Stimulated activated CD4-positive, alpha-beta T cell treated with anti-CD3 and anti-CD28 coated beads, Interleukin-1b, Interleukin-23, amount 100 ng/mL, for 24 hours (primary cell): ENCODE measurements at places on chromosomes 5 and 9.

DNA sequence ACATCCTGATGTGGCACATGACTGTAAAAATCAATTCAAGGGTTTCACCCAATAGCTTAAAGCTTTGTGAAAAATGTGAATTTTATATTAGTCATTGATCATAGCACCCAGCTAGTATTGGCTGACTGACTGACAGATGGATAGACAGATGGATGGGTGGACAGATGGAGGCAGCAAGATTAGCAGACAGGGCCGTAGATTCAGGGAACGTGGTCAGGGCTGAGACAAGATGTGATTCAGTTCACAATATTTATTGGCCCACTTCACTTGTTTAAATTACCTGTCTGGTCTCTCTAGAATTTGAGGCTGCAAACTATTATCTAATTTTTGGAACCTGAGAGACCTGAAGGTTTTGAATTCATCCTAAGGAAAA lies 12.0 kb upstream of the PCSK5 start:
- DNase-seq, result no peak

- DNase-seq, result no peak
Measured at GRCh38 chr9:110323818-110324217, 13.8 kb downstream of the TXNDC8 start.

DNA sequence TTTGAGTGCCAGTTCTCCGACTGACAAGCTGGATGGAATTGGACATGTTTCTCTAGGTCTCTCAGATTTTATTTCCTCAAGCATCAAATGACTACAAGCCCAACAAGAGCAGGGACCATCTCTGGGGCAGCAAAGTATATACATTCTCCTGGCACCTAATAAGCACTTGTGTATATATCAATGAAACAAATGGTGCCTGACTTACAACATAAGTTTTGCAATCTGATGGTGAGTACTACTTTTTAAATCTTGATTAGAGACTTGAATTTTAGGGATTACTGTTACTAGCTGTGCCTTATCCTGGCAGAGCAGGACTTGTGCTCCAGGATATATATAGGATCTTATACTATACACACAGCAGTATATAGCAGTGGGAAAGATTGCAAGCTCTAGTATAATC lies 8.8 kb upstream of the ABLIM3 start:
- no peak for DNase-seq

DNA sequence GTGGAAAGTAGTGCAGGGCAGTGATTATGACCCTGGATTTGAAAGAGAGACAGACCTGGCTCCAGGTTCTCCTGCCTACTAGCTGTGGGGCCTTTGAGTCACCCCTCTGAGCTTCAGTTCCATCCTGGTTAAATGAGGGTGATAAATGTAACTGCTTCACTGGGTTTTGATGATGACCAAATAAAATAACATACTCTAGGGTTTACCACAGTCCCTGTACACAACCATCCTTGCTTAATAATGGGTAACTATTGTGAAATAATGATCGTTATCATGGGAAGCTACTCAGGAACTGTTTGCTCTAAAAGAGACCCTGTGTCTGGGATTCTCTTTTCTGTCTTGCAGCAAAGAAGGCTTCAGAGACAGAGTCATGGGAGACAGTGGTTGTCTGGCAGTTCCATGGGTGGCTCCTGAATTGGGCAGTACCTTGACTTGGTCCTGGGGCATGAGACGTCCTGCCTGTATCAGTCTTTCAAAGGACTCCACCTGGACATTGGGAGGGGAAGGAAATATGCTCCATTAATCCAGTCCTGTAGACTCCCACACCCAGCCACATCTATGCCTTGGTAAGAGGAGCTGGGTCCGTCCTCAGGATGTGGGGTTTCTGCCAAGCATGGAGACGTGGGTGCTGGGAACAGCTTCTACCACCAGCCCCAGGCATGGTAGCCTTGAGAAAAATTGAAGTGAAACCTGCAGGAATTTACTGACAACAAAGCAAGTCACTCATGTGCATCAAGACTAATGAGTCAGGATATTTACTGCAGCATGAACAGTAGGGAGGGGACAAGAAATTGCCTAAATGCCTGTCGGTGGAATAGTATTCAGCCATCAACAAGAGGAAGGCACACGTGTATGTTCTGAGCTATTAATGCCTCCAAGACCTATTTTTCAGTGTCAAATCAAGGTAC lies 23.4 kb downstream of the AKNA start:
- no peak for DNase-seq

DNA sequence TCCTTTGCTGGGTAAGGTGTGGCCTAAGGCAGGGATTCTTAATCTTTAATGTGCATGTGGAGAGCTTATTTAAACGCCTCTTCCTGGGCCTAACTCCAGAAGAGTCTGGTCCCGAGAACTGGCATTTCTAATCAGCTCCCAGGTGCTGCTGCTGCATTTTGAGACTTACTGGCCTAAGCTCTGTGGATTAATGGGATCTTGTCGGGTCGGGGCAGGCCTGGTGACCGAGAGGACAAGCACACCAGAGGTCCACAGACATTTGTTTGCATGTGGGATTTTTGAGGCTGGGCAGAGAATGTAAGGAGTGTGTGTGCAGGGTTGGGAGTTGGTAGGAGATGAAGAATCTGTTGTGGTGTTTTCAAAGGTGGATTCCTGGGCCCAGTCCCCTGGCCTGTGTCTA lies 95.0 kb upstream of the DAP start:
- DNase-seq, result no peak

DNA sequence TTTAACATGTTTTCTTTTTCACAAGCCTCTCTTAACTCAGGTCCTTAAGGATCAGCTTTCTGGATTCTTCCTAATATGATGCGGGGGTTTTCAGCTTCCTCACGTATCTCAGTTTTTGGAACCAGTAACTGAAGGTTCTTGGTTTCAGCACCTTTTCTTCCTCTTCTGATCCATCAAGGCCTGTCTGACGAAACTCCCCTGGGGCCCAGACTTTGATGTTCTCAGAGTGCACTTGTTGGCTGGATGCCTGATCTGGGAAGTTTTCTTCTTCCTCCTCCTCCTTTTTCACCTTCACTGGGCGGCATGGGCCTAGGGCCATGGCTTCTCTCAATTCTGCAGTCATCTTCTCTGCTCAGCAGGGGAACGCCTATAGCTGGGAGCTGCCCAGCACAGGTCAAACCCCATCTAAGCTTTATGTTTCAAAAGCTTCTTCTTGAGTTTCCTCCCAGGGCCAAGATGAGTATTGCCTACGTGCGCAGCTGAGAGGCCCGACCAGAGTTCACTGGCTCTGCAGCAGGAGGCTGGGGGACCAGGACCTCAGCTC lies 44.8 kb downstream of the GHR start:
- no peak for DNase-seq

- no peak for DNase-seq
Measured at GRCh38 chr5:159426694-159427093, 96.4 kb upstream of the IL12B start.

DNA sequence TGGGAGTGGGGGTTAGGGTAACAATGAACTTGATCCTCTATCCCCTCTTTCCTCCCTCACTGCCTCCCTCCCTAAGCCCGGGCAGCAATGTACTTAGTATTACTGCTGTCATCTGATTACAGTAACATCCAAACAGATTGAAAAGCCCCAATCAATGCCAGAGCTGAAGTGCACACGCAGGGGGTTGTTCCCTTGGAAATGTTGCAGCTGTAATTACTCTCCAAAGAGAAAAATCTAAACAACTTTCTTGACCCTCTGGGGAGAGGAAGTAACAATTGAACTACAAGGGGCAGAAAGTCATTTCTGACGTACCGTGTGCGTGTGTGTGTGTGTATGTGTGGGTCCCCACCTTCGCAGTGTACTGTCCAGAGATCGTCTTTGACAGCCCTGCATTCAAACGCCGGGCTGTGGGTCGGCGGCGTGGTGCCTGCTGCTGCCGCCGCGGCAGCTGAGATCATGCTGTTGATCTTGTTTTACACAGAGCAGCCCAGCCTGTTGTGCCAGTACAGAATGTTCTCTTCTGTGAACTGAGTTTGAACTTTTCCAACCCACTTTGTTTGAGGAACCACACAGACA lies 66.0 kb upstream of the KLF9 start:
- DNase-seq, result no peak

- no peak for DNase-seq
Measured at GRCh38 chr5:64603676-64604075, 86.6 kb upstream of the SHISAL2B start.

- DNase-seq, result no peak
Measured at GRCh38 chr5:127003798-127004495, 26.4 kb downstream of the MARCHF3 start.

DNA sequence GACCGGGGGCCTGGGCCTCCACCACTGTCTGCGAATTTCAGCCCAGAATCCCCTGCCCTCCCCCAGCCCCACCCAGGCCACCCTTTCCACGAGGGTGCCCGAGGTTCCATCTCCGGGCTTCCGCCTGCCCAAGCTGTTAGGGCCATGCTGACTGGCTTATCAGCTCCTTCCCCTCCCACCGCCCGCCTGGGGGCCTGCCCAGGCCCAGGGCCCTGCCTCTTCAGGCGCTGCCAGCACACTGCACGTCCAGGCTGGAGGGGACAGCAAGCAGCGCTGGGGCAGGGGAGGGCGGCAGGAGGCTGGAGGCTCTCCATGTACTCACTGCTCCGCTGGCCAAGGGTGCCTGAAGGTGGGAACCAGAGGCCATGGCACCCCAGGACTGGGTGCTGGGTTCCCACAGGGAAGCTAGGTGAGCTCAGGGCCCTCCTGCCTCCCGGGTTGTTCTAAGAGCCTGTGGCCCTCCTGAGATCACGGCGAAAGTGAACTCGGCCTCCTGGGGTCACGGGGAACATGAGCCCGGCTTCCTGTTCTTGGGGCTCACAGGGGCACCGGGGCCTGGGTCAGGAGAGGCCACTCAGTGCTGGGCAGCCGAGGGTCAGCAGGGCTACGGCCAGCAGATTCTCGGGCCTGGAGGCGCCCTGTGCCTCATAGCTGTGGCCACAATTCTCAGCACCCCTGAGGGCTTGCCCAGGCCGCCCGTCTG lies 57.7 kb upstream of the EGFL7 start:
- DNase-seq, result no peak

DNA sequence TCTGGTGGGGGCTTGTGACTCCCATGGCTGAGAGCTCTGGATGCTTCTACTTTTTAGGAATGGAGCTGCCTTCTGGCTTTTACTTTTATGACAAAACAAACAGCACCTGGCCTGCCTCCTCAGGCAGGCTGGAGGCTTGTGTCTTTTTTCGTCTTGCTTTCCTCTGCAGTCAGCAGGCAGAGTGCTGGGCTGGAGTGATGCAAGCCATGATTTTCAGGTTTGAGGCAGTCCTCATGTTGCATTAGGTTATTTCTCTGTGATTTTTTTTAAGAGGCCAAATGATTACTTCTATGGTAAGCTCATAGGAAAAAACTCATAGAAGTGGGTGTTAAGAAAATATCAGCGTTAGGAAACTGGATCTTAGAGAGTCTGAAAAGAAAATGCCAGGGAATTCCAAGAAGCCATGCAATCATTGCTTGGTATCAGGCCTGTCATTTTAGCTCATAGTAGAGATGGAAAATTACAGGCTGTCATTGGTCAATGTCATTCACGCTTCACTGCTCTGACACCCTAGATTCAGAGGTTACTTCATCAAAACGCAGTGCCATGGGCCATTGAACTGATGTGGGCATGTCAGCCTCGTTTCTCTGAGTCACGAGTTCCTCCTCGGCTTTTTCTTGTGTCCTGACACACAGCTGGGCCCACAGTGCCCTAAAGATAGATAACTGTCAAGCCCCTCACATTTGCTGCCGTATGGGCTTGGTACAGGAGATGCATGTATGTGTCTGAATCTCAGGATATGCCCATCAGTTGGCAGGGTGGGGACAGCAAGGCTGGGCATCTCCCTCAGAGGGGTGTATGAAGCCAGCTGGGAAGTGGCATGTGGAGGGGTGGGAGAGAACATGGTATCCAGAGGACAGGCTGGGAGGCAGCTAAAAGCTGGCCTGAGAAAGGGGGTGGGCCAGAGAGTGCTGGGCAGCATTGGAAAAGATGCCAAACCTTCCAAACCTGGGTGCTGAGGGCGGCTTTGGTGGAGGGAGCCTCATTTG lies 151.8 kb downstream of the HSPA4 start:
- no peak for DNase-seq

GRCh38 chr9:134214386-134214765 lies 50.0 kb upstream of the RNU6ATAC start:
- no peak for DNase-seq

- DNase-seq, result no peak
Measured at GRCh38 chr5:93715327-93715726, 26.1 kb downstream of the POU5F2 start.

GRCh38 chr9:129575818-129576217 lies 45.1 kb downstream of the C9orf50 start:
- no peak for DNase-seq

- DNase-seq, result no peak
Measured at GRCh38 chr9:95952471-95952870, 77.0 kb downstream of the ERCC6L2 start.

DNA sequence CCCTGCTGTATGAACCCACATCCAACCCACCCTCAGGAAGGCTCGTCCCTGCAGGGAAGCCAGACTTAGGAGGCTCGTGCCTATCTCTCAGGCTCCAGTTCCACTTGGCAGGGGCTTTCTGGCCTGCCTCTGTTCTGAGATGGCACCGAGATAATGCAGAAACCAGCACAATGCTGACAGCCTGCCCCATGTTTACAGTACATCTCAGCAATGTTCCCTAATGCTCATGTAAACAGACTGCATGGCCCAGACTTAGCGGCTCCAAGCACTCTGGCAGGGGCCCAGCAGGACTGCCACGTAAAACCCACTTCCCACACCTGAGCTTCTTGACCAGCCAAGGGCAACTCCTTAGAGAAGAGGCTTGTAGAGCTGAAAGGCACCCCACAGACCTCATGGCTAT lies 499.5 kb upstream of the BRINP1 start:
- no peak for DNase-seq

- DNase-seq, result no peak
Measured at GRCh38 chr5:141570655-141571054, 48.1 kb downstream of the DIAPH1 start.

GRCh38 chr5:78757269-78758053 lies 108.9 kb upstream of the LHFPL2 start:
- no peak for DNase-seq

GRCh38 chr5:6843335-6843734 lies 130.1 kb downstream of the TENT4A start:
- no peak for DNase-seq

GRCh38 chr5:88883836-88884607 lies 1.0 kb upstream of the MEF2C start:
- no peak for DNase-seq

GRCh38 chr9:98230304-98230703 lies 25.1 kb downstream of the TBC1D2 start:
- DNase-seq, result no peak

DNA sequence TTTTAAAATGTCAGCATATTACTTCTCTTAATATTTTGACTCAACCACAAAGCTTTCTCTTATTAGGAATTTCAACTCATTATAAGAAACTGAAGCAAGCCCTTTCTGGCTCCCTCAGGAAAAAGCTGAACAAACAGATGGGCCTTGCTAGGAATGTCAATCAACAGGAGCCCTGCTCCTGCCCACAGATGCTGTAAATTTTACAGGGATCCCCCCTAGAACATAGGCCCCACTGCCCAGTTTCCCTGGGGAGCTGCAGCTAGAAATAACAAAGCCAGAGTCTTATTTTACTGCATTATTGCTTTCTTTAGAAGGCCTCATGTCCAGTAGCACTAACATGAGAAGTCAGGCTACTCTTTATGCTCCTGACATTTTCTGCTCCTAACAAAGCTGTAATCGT lies 103.8 kb downstream of the PCSK1 start:
- DNase-seq, result no peak

- no peak for DNase-seq
Measured at GRCh38 chr9:127457191-127457878, 6.0 kb downstream of the LRSAM1 start.
